ENCODE measurements at places on chromosomes 13 and 19.

GRCh38 chr19:44576843-44577565, 36.4 kb upstream of the IGSF23 start:
- peak; percentile 63 for DNase-seq

GRCh38 chr19:9883231-9883758, 48.2 kb downstream of the PIN1 start:
- DNase-seq, result no peak

DNA sequence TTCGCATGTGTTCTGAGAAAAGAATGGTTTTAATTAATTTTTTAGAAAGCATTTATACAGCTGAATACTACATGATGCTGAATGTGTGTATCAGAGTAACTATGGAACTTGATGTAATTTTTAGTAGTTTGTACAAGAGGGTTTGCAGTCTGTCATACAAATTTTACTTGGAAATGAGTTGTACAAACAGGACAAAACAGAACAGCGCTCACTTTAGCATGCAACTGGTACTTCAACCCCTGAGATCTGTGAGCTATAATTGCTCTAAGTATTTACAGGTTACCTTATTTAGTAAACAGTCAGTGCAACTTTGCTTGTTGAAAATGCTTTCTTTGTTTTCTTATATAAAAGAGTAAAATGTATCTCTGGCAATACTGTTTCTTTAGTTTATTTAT, 706 bp downstream of the TNFRSF19 start:
- no peak for DNase-seq

DNA sequence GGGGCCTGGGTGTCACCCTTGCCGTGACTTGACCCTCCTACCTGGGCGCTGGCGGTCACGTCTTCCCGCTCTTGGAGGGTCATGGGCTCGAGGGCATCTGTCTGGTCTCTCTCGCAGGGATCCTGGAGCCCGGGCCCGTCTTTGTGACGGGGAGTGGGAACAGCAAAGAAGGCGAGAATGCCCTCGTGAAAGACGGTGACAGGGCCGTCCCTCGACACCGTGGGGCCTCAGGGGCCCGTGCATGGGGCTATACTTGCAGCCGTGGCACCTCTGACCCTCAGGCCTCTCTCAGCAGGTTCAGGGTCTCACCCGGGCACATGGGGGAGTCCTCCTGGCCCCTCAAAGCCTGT, 20.9 kb upstream of the MATK start:
- no peak for DNase-seq

DNA sequence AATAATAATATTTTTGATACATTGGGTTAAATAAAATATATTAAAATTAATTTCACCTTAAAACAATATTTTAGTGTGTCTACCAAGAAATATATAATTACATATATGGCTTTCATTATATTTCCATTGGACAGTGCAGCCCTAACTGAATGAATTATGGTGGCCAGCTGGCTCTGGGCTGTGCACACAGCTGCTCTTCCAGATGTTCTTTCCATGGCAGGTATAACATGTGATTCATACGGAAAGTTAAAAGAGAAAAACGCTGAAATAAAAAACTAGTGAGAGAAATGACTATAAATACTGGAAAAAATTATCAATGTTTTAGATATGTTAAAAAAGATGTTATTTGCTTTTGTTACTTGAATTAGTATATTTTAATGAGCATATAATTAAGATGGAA, 216.3 kb downstream of the RGCC start:
- no peak for DNase-seq

DNA sequence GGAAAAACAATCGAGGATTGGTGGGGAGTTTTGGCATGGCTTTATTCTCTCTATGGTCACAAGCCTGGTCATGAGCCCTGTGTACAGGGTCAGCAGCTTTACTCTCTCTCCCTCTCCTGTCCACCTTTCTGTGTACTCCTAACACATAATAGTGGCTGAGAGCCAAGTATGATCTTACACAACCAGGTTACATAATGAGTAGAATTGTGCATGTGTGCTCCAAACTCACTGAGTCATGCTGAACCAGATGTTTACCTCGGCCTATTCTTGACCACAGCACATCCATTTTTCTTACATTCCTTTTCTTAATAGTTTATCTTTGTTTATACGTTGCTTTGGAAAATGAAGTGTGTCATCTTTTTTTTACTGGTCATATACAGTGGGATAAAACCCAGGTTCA, 53.1 kb downstream of the ZNF254 start:
- no peak for DNase-seq

DNA sequence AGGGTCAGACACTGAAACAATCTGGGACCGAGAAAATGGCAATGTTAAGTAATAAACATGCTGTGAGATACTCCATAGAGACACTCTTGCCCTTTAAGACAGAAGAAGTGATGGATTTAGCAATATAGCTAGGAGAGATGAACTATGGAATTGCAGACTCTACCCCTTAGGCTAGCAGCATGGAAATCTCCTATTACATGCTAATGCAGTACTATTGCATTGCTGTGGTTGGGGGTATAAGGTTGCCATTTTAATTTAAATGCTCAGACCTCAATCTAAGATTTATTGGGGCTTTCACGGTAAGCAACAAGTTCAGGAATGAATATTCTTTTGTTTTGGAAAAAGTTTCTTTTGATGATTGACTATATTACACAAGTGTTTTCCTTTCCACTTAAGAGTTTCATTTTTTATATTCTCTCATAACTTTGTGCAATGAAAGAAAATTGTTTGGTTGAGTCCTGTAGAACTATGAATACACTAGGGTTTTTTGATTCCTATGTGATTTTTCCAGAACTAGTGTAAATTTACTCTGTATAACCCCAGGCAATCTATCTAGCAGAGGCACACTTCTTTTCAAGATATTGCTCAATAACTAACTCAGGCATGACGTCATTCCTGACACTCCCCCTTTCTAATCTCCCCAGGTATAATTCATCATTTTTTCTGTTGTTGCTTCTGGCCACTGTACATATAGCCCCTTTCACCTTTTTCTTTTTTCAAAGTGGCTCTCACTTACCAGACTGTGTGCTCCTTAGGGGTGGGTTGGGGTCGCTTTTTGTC, 394.7 kb upstream of the KLF12 start:
- DNase-seq, result no peak

DNA sequence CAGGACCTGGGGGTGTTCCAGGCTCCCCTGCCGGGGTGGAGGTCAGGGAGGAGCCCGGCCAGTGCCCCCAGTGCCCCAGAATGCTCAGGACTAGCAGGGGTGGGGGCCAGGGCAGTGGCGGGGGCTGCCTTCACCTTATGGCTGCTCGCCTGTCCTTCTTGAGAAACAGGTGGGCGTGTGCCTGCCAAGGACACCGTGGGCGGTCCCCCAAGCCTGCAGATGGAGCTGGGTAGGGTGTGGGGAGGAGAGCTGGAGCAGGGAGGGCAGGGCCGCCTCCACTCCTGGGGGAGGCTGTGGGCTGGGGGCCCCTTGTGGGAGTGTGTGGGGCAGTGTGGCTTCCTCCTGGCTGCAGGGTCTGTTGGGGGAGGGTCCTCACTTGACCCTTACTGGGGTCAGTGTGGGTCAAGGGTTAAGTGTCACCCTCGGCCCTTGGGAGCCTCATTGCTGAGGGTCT, 160.1 kb downstream of the KDM4B start:
- DNase-seq, result no peak

DNA sequence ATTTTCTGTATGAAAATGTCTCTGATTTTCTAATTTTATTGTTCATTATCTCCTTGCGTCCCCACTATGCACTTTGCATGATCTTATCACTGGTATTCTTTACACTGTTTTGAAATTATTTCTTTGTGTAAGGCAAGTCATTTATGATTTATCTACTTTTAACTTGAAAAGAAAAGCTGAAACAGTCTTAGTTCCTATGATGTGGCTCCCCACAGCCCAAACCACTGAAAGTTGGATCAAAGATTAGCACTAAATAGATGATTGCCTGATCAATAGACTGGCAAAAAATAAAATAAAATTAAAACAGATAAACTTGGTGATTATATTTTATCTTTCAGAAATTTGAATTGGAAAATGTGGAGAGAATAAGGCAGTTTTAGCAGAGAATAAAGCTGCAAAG, 1101.9 kb downstream of the PCDH9 start:
- DNase-seq, result no peak

GRCh38 chr19:33388231-33388724, 14.8 kb downstream of the CEBPG start:
- DNase-seq, result no peak

- no peak for DNase-seq
Observed at GRCh38 chr13:39916330-39916729, 260.9 kb downstream of the COG6 start.

DNA sequence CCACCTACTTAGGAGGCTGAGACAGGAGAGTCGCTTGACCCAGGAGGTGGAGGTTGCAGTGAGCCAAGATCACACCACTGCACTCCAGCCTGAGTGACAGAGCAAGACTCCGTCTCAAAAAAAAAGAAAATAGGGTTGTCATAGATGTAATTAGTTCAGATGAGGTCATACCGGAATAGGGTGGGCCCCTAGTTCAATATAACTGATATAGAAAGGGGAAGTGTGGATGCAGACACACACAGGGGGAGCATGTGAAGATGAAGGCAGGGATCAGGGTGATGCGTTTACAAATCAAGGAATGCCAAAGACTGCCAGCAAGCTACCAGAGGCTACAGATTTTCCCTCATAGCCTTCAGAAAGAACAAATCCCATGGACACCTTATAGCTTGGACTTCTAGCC, 24.3 kb upstream of the EEF1AKMT1 start:
- no peak for DNase-seq

DNA sequence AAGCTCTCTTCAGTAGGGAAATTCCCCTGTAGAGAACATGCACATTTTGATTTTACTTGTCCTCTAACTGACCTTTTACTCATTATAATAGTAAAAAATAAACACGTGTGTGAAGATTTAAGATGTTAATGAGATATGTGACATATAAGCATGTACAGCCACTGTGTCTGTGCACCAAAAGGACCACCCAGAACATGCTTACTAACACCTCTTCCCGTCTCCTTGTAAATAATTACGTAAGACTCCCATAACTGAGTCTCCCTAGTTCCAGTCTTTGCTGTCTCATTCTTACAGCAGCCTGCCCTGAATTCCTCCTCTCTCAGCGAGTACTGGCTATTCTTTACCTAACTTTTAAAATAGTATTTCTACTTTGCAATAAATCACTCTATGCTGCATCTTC, 53.6 kb downstream of the ZNF100 start:
- no peak for DNase-seq

DNA sequence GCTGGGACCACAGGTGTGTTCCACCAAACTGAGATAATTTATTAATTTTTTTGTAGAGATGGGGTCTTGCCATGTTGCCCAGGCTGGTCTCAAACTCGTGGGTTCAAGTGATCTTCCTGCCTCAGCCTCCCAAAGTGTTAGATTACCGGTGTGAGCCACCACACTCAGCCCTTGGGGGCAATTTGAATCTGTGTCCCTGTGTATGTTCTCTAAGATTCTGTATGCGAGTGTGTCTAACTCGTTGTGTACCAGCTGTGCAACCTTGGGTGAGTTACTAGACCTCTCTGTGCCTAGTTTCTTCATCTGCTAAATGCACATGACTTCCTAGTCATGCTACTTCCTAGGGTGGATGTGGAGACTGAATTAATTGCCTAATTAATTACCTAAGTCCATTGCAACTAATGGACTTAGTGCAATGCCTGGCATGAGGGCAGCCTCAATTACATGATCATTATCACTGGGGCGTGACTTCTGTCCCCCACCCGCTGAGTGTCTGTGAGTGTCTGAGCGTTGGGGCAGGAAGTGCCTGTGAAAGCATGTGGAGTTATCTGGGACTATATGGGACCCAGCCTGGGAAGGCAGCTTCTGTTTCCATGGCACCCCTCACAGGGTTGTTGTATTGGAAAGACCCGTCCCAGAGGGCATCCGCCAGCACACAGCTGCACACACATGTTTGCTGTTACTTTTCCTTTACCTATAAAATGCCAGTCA, 1.8 kb upstream of the NCCRP1 start:
- DNase-seq, result no peak

- no peak for DNase-seq
Observed at GRCh38 chr13:93674337-93674755, 447.7 kb downstream of the GPC6 start.

- peak; percentile 12 for DNase-seq
Observed at GRCh38 chr13:44140888-44141724, 232.5 kb upstream of the SERP2 start.

GRCh38 chr13:95921485-95921884, 131.7 kb downstream of the UGGT2 start:
- DNase-seq, result no peak

GRCh38 chr19:47075941-47076340, 27.5 kb upstream of the TMEM160 start:
- no peak for DNase-seq

DNA sequence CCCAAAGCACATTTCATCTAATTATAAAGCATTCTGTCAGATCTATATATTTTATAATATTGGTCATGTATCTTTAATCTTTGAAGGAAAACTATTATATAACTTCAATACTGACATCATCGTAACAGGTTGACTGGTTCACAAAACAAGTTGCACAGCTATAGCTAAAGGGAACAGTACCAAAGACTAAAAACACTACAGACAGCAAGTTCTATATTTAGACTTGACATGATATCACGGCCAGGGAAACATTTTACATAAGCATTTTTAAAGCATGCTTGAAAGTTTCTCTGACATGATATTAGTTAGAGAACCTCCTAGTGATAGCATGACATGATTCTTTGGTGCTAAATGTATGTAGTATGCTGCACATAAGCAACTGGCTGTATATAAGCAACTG, 182.5 kb downstream of the NDFIP2 start:
- DNase-seq, result no peak

DNA sequence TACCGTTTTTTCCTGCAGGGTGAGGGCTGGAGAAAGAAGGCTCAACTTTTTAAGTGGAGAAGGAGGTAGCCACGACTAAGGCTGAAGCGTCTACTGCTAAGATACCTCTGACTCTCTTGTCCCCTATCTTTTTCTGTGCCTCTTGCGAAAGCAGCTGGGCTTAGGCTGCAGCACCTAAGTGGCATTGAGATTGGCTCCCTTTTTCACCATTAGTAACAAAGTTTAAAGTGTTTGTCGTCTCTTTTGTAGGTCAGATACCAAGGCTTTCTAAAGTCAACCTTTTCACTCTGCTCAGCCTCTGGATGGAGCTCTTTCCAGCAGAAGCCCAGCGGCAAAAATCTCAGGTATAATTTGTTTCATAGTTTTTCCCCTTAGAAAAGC, 887 bp downstream of the CDADC1 start:
- no peak for DNase-seq

DNA sequence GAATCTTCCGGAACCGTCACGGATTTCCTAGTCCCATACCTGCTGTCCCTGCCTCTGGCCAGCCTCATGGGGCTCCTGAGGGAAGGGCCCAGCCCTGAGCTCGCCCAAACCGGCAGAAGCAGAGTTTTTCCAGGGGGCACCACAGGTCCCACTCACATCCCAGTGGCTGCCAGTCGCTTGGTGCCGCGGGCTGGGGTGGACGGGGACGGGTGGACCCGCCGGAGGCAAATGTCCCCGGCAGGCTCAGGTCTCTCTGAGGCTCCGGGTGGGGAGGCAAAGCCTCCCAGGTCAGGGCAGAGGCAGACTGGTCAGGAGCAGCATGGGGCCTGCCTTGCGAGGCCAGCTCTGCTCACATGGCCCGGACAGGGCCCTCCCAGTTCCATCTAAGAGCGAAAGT, 24.8 kb downstream of the ADPRHL1 start:
- DNase-seq, result no peak

- DNase-seq, result peak; percentile 69
Observed at GRCh38 chr19:51002542-51003311, 1.3 kb upstream of the KLK8 start.

Measured in activated CD4-positive, alpha-beta T cell treated with anti-CD3 and anti-CD28 coated beads for 36 hours (primary cell).